ENCODE measurements at places on chromosomes 6 and 20.

- DNase-seq: no peak
Observed at GRCh38 chr6:68710916-68711315, 75.8 kb downstream of the ADGRB3 start.

GRCh38 chr20:33423141-33423834 lies 20.3 kb downstream of the SNTA1 start:
- no peak for DNase-seq

- no peak for DNase-seq
Observed at GRCh38 chr20:34369265-34369664, 6.2 kb downstream of the ITCH start.

GRCh38 chr20:59253325-59253724 lies 47.1 kb upstream of the EDN3 start:
- no peak for DNase-seq

GRCh38 chr20:50368813-50369224 lies 141.4 kb upstream of the PTPN1 start:
- no peak for DNase-seq

- DNase-seq: no peak
Observed at GRCh38 chr6:11830105-11830504, 51.5 kb upstream of the ADTRP start.

DNA sequence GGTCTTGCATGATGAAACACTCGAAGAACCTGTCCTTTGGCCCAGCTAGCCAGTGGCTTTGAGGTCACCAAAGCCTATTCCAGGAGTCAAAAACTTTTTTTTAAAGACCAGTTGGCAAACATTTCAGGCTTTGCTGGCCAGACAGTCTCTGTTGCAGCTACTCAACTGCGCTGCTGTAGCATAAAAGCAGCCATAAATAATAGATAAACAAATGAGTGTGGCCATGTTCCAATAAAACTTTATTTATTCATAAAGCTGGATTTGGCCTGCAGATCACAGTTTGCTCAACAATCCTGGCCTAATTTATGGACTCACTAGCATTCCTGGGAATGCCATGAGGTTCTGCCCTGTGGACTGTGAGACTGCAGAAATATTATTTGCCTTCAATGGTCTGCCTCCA lies 68.8 kb upstream of the LTV1 start:
- DNase-seq: no peak

- no peak for DNase-seq
Observed at GRCh38 chr6:43762966-43763695, 6.9 kb upstream of the VEGFA start.

GRCh38 chr20:64160118-64160517 lies 4.1 kb upstream of the MYT1 start:
- no peak for DNase-seq

- DNase-seq: no peak
Observed at GRCh38 chr6:15618685-15619084, 44.1 kb downstream of the DTNBP1 start.

- no peak for DNase-seq
Observed at GRCh38 chr20:37323985-37324384, 22.0 kb upstream of the SRC start.

- no peak for DNase-seq
Observed at GRCh38 chr6:52164319-52165094, 21.7 kb upstream of the IL17A start.

GRCh38 chr20:25699914-25700313 lies 3.3 kb upstream of the ZNF337 start:
- no peak for DNase-seq

DNA sequence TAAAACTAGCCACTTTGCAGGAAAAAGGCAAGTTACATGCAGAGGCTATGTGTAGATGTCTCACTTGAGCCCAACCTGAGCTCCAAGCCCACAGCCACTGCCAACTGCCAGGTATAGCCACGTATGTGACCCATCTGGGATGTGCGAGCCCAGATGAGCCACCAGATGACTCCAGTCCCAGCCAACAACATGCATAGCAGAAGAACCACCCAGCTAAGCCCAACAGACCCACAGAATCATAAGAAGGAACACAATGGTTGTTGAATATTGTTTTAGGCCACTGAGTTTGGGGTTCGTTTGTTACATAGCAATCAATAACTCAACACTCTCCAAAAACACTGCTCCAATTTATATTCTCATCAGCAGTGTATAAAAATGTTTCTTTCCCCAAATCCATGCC lies 16.3 kb downstream of the FAM50B start:
- DNase-seq: no peak

DNA sequence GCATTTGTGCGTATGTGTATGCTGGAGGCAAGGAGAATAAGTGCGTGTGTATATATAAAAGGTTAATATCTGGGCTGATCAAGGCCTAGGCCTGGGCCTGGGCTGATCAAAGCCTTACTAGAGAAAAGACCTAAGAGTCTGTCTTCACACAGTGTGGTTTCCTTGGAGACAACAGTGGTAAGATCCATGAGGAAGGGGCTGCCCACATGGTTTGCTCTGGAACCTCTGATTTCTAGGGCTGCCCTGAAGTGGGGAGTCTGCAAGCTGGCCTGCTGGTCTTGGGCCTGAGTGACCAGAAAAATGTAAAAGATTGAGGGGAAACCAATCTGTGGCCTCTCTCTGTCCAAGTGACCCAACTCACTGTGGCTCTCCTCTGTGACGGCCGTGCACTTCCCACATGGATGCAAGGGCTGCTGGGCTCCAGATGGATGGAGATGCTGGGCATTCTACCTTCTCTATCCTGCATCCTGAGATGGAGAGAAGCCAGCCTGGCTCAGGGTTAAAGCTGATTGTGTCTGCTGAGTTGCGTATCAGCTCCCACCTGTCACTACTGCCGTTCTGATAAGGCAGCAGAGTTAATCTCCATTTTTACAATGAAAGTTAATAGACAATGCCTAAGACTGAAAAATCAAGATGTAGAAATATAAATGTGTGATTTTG lies 90.3 kb upstream of the NXT1 start:
- DNase-seq: no peak

DNA sequence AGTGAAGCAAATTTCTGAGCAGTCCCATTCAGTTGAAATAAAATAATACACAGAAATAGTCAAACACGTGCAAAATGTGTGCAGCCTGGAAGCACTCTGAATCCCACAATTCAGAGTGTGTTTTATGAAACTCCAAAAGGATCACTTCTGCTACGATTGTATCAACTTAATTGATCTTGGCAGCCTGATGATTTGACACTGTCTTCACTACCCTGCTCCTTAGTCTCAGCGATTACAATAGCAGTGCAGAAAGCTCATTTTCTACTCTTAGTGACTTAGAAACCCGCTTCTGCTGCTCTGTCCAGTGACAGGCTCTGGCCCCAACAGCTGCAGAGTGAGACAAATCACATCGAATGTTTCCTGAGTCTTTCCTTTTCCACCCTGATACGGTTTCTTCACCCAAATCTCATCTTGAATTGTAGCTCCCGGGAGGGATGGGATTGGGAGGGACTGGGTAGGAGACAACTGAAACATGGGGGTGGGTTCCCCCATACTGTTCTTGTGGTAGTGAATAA lies 16.2 kb upstream of the EMILIN3 start:
- DNase-seq: no peak

DNA sequence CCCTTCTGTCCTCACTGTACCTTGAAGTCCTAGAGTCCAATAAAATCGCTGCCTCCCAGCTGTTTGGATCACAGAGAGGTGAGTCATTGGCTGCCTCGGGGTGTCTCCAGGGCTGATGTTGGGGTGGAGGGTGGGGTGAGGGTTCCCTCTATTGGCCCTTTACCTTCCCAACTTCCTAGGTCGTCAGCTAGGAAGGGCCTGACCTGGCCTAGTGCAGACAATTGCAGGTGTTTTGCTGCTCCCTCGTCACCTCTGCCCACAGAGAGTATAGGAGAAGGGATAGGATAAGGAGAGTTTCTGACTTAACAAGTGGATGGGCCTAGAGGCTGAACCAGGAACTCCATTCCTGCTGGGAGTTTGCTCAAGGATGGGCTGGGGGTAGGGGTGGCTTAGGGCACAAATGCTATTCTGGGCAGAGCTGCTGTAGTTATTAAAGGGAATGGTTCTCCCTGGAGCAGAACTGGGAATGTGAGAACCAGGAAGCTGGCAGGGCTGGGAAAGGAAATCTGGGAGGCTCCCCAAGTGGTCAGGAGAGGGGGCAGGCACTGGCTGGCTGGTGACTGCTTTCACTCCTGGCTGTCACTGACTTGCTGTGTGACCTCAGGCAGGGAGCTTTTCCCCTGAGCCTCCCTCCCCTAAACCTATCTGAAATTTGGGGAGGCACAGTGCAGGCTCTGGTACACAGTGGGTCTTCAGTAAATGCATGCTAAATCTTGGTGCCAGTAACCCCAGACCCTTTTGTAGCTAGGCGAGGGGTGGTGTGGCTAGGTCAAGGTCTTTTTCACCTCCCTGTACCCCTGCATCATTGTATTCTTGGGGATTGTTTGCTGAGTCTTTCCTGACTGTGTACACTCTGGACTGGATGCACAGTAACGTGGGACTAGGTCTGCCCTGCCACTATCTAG lies 1.5 kb downstream of the TP53INP2 start:
- no peak for DNase-seq

DNA sequence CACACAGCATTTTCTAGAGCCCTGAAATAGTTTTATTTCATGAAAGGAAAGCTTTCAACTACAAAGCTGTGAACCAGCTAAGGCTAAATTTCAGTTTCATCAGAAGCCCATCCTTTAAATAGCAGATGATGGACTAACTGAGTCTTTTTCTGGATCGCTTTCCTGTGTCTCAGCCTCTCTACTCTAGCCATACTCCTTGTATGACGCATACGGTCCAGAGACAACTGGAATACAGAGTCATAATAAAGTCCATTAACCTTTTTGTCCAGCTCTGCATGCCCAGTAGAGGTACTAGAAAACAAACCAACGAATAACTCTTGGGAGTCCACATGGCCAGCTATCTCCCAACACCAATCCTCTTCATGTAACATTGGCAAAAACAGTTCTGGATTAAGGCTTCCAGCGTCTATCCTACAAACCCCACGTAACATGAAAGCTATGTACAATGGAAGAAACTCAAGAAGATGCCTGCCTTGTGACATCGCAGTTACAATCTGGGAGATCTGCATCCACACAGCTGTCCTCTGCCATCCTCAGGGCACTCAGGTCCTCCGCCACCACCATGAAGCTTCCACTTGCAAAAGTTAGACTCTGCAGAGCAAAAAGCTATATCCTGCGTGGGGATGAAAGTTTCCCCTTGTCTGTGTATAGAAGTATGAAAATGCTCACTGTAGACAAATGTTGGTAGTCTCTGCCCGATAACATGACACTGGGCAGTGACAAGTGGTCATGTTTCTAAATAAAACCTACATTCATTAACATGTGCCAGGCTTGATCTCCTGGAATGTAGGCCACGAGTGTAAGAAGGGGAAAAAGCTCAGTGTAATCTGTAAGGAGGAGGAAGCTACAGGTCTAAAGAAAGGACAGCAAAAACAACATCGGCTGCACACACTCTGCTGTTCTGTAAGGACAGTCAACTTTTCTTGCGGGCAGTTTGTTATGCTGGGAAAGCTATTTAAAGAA lies 360.4 kb downstream of the ESR1 start:
- no peak for DNase-seq

GRCh38 chr20:14098261-14098660 lies 102.9 kb downstream of the MACROD2 start:
- DNase-seq: no peak

DNA sequence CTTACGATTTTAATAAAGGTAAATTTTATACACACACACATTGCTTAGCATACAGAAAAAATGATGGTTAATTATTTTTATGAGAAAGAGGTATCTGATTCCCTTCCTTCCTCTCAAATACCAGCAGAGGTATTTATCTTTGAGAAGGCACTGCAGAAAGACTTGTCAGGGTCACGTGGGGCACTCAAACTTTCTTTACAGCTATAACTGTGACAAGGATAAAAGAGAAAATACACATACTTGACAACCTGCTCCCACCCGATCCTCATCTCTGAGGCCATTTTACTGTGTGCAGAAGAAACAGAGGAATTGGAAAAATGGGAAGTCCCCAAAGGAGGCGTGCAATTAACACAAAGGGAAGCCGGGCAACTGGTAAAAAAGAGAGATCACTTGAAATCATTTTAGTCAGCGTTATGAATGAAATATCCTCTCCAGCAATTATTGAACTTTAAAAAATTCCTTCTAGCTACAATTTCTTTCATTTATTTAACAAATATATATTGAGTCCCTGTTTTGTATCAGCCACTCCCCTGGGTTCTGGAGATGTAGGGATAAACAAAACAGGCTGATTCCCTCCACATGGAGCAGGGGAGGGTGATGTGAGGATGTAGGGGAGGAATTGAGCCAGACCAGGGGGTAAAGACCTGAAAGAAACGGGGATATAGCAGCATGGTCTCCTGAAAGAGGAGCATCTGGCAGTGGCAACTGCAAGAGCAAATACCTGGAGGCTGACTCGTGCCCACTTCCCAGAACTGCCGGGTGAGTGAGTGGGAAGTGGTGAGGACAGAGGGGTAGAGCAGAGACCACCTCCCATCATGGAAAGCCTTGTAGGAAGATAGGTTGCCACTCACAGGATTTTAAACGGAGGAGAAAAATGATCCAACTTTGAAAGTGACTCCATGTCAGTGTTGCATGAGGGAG lies 510.3 kb downstream of the KIF16B start:
- DNase-seq: no peak

DNA sequence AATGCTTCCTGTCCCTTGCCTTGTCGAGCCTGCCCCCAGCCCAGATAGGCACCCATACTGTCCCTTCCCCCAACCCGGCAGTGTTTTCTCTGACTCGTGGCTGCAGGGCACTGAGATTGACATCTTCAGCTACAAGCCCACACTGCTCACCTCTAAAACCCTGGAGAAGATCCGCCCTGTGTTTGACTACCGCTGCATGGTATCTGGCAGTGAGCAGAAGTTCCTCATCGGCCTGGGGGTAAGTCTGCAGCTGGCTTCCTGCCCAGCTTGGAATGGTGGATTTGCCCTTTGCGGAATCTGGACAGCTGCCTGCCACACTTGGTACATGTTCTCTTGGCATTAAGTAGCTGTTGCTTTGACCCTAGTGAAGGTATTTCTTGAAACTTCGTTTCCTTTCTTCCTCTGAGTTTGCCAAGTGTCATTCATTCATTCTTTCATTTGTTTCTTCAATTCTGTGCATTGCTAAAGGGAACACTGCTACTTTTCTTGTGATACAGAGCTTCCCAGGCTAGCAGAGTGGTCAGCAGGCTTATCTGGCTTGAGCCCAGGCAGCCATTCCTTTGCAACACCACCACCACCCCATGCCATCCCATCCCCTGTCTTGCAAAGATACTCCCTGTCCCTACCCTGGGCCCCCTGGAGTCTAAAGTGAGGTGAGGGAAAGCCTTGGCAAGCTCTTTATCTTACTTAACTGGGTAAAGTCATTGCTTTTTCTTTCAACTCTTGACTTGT lies 26.2 kb downstream of the CCDC167 start:
- DNase-seq: no peak

DNA sequence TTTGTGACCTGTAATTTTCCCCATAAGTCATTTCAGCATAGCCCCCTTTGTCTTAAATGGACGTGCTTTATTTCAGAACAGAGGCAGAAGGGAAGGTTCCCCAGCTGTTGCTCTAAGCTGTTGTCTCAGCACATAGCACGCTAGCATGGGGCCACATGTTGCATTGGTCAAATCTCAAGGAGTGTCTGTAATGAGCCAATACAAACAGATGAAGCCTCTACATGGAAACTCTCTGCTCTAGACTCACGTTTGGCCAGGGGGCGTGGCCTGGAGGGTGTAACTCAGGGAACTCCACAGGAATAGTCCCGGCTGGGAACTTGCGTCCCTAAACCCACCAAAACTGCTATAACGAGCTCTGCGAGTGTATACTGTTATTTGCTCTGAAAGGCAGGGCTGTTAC lies 35.2 kb upstream of the SLC22A2 start:
- DNase-seq: no peak
